Dermis microvascular lymphatic vessel endothelial cell (primary cell): ENCODE measurements at places on chromosomes 12 and 14.
A peak's percentile ranks its signal among the peaks of the same experiment; 100 is the strongest.

GRCh38 chr12:122929812-122930211, 33.9 kb upstream of the VPS37B start:
- no peak for DNase-seq

- no peak for DNase-seq
Observed at GRCh38 chr14:99560922-99561683, 42.9 kb downstream of the CCDC85C start.

GRCh38 chr12:44616402-44616801, 259.7 kb downstream of the NELL2 start:
- DNase-seq = no peak

DNA sequence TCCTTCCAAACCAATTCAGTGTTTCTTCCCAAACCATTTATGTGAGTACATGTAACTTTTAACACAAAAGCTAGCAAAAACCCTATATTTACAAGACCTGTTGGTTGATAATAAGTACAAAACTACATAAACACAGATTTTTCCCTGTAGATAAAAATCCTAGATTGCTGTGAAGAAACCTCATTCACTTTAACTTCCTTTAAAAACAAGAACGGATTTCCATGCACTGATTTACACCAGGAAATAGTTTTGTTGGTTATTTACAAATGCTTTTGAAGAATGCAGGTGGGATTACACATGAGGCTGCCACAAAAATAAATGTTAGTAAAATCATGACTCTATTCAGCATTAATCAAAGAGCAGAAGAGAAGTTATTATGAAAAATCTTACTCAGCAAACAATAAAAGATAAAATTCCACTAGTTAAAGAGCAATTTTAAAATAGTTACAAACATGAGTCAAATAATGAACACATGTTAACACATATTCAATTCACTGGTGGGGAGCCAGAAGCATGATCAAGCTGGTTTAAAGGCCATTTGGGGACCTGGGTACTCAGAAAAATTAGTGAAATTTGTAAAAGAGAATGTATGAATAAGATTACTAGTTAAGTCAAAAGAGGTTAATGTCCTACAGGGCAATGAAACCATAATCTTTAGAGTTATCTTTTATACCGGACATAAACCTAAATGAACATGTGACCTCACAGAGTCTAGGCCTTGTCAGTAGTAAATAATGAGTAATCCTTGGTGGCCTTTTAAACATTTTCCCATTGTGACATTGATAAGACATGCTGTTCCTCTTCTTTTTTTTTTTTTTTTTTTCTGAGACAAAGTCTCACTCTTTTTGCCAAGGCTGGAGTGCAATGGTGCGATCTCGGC, 79.9 kb downstream of the PHLDA1 start:
- DNase-seq = peak; percentile 22

DNA sequence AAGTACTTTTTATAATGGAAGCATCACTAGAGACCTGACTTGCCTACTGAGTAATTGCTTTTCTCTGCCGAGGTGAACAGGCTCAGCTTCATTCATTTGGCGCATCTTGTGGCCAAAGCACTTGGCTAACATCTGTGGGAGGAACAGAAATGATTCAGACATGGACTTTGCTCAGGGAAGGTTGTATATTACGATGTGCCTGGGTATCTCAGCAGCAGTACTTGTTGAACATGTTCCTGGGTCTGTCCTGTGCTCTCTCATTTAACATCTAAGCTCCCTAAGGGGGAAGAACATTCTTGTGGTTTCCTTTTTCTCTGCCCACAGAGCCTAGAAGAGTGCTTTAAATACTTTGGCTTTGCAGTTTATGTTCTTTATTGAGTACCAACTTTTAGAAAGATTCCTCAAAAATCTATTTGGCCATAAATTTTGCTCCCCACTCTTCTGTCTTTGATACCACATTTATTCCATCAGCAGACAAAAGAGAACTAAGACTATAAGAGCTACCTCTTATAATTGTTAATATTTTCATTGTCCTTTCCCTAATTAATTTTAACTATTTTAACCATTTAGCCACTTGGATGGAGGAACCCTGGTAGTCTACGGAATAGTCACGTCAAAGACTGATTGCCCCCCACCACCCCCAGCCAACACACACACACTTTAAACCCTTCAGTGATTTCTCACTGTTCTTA, 101.2 kb upstream of the EGLN3 start:
- no peak for DNase-seq

- peak; percentile 87 for DNase-seq
Observed at GRCh38 chr14:63475761-63476160, 67.4 kb downstream of the PPP2R5E start.

GRCh38 chr14:35347323-35348043, 55.3 kb downstream of the PSMA6 start:
- no peak for DNase-seq

DNA sequence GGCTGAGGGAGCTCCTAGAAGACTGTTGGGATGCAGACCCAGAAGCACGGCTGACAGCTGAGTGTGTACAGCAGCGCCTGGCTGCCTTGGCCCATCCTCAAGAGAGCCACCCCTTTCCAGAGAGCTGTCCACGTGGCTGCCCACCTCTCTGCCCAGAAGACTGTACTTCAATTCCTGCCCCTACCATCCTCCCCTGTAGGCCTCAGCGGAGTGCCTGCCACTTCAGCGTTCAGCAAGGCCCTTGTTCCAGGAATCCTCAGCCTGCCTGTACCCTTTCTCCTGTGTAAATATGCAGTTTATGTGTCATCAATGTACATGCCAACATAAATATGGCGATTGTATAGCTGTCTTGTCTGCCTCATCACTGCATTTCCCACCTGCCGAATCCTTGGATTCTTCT, 7.5 kb downstream of the AMHR2 start:
- DNase-seq = no peak

GRCh38 chr12:31324116-31324844, 1.7 kb downstream of the SINHCAF start:
- peak; percentile 81 for DNase-seq

- no peak for DNase-seq
Observed at GRCh38 chr12:56840922-56841321, 77.8 kb downstream of the HSD17B6 start.
